Dermis blood vessel endothelial cell (primary cell): ENCODE measurements at places on chromosomes 2 and 18.
A peak's percentile ranks its signal among the peaks of the same experiment; 100 is the strongest.

DNA sequence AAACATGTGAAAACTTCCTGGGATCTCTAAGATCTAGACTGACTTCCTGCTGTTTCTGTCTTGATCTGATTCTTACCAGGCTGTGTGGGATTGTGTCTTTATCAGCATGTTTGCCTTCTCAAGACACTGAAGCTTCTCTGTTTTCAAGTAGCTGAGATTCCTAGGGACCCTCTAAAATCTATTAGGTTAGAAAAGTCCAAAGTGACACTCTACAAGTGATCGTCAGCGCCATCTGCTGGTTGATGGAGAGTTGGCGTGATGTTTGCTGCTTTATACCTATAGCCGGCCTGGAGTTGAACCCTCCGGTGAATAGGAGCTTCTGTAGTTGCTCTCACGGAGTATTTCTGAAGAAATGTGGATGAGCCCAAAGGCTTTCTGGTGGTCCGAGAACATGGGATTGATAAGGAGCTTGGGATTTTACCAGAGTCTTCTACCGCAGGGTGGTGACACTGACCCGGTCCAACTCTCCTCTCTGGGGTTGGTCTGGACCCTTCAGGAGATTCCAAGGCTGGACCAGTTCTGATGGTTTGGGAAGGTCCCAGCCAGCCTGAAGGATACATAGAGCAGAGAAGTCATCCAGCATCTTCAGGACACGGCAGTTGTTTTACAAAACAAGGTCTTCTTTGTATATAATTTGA, 96.0 kb upstream of the TTC39C start:
- DNase-seq, result peak; percentile 85

DNA sequence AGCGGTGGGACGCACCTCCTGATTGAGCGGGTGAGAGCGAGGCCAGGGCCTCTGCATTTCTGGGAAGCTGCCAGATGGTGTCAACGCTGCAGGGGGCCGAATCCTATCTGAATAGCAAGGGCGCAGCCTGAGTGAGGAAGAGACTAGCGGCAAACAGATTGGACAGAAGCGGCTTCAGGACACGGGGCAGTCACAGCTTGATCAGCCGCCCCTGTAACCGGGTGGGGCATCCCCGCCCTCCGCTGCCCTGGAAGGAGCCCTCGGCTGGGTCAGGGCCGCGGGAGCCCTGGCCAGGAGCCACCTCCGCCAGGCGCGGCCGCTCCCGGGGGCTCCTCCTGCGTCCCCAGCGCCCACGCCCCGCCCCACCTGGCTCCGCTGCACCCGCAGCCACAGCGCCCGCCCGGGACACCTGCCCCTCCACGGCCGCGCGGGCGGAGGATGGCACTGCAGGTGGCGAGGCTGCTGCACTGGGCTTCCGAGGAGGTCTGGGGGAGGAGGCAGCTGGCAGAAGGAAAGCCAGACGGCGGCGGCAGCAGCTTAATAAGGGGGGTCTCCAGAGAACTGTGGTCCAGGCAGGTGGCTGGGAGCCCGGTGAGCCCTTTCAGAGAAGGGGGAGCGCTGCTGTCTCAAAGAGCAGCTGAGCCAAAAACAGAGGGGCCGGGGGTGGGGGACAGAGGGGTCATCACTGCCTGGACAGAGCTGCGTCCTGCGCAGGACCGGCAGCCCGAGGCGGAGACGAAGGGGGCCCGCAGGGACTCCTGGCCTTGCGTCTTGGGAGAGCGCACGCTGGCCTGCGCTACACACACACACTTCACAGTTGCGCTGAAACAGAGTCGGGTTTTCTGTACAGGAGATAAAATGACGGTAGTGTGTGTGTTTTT, 18.8 kb upstream of the SOX11 start:
- no peak for DNase-seq

DNA sequence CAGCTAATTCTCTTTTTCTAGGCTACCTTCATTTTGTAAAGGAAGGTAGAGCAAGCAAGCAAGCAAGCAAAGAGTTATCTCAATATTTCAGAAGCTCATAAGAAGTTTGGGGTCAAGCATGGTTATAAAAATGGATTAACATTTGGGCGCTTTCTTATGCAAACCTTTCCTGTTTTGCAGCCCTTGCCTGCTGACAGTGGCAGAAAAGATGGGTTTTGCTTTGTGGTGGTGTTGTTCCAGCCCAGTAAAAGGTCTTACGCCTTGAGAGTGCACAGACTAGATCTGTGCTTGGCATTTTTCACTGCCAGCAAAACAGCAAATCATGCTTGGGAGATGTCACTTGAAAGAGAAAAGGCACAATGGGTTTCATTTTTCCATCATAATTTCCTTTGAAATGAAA, 1320.6 kb upstream of the CELF4 start:
- DNase-seq, result no peak

DNA sequence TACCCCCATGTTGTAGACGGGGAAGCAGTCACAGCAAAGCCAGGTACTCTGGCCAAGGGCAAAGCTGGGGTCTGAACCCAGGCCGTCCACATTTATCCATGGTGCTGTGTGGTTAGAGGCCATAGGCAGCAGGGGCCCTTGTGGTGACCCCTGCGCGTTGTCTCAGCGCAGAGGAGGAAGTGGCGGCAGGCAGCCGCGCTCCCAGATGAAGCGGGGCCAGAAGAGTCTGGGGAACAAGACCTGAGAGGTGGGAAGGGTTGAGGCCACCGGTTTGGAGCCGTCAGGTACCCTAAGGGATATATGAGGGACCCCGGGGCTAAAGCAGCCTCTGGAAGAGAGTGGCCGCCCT, 770 bp downstream of the ZNF396 start:
- peak; percentile 15 for DNase-seq

GRCh38 chr18:32549248-32550110, 78.8 kb upstream of the GAREM1 start:
- peak; percentile 68 for DNase-seq

- DNase-seq, result peak; percentile 57
Observed at GRCh38 chr18:54250846-54251261, 18.5 kb upstream of the POLI start.

- no peak for DNase-seq
Observed at GRCh38 chr2:40123326-40123725, 328.6 kb downstream of the SLC8A1 start.
